NT2/D1 (cell line): ENCODE measurements at places on chromosomes 13 and 19.

GRCh38 chr13:85806553-85807175, 7.4 kb upstream of the SLITRK6 start:
- peak; percentile 27 for DNase-seq

- no peak for DNase-seq
Measured at GRCh38 chr13:77584106-77584505, 48.6 kb downstream of the SCEL start.

DNA sequence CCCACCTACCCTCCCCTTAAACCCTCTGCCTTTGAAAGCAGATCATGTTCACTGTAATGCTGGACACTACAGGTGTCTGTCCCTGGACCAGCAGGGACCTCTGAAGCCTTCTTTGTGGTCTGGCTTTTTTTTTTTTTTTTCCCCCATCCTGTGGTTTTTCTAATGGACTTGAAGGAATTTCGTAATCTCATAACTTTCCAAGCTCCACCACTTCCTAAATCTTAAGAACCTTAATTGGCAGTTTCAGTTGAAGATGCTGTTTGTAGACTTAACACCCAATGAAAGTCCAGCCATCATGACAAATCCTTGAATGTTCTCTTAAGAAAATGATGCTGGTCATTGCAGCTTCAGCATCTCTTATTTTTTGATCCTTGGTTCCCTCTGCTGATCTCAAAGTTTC, 45.0 kb upstream of the LRCH1 start:
- DNase-seq: no peak

DNA sequence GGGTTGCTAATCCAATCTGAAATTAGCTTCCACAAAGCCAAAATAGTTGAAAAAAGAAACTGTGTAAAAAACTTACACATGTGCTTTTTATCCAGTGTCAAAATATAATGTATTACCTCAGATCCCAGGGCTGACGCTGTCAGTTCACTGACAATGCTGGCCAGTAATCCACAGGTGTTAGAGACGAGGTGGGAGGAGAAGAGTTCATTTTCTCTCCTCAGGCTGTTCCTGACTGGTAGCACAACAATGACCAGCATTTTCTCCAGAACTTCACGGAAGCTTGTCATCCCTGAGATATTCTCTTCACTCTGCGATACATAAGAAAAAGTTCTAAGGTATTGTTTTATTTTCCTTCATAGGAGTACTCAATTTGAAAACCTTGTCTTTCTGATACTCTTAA, 146.9 kb downstream of the MYCBP2 start:
- DNase-seq: no peak

DNA sequence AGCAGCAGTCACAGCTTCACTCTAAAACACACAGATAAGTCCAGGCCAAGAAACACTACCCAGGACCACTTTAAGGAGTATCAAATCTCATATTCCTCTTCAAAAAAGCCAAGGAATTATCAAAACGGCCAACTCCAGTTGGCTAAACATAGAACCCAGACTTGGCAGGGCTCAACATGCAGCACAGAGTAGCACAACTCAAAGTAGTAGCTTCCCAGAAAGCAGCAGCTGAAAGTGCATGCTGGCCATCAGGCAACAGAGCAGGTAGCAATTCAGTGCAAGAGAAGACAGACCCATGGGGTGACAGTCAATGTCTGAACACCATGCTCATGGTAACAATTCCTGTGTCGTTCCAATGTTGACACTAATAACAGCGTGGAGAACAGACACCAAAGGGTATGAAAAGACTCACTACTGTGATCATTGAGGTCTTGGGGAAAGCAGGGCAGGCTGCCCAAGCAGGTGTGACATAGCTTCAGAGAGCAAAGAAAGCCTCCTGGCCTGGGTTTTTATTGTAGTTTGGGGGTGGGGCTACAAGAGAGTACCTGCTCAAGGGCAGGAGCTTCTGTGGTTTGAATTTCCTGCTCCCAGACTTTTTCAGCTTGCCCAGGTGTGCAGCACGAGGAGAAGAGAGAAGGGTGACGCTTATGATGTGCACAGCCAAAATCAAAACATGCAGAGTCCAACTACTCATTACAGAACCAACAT, 6.2 kb downstream of the ZNF709 start:
- no peak for DNase-seq

DNA sequence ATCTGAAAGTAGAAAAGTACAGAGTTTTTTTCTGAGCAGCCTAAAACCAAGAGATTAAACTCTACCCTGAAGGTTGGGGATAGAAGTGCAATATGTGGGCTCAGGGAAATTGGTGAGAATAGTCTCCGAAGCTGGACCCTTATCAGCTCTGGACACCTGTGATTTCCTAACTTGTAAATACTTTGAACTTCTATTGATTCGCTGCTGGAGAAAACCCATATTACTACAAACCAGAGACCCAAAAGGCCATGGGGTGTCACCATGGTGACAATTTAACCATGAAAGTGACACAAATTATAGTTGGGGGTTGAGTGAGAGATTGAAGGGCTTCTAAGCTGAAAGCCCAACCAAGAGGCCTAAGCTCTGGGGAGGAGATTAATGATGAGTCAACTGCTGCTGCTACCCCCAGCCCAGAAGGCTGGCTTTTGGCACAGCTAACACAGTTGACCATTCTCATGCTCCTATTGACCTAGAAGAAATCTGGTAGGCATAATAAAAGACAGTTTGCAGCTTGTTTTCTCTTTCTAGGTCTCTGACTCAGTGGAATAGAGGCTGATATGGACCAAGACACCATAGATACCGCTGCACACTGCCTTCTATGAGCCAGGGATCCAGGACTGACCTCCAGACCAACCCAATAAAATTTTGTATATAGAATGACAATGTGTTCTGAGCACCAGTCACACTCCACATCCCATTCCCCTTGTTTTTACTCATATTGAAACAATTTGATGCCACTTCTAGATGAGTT, 131.9 kb upstream of the FNDC3A start:
- DNase-seq: no peak

DNA sequence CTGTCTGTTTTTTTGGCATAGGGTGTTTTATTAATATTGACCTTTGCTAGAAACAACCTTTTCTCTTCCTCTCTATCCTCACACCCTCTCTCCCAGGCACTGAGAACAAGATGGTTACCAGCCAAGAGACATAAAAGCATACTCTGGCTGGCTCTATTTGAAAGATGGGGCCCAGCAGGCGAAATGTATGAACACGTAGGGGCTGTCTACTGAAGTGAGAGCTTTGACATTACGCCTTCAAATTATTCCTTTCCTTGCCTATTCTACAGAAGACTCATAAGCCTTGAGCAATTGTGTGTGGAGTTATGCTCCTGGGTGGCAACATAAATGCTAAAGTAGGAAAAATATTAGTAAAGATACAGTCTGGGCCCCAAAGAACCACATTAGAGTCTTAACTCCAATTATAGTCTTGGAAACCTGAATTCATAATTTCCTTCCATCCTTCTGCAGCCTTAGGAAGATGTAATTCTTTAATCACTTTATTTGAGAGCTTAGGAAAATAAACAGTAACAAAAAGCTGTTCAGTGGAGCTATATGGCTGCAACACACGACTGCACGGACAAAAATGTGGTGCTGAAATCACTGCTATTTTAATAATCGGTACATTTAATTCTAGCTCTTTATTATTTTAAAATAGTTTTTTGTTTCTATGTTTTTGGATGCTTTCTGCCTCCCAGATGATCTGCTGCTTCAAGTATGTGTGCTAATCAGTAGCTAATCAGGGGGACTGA, 122.3 kb upstream of the RNF113B start:
- no peak for DNase-seq

- no peak for DNase-seq
Measured at GRCh38 chr13:61255040-61255796, 160.4 kb downstream of the PCDH20 start.

- no peak for DNase-seq
Measured at GRCh38 chr19:4914736-4915501, 5.6 kb downstream of the UHRF1 start.

GRCh38 chr19:2529473-2529918, 53.6 kb downstream of the GADD45B start:
- DNase-seq: no peak

DNA sequence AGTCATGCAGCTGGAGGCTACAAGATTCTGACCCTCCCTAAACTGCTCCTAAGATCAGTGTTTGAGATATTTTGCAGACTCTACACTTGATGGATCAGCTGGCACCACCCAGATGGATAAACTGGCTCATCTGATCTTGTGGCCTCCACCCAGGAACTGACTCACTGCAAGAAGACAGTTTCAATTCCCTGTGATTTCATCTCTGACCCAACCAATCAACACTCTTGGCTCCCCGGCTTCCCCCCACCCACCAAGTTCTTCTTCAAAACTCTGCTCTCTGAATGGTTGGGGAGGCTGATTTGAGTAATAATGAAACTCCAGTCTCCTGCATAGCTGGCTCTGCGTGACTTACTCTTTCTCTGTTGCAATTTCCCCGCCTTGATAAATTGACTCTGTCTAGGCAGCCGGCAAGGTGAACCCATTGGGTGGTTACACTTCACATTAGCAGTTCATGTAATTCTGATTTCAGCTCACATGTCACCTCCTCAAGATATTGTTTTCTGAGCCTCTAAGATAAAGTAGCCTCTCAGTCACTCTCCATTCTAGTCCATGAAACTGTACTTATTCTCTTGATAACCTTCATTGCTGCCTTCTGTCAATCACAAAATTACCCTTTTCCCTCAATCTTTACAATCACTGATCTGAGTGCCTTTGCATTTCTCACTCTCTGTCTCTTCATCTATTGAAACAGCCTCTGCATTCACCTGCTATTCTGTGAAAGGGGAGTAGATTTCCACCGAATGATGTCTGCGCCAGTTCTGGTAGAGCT, 9.9 kb upstream of the FPR3 start:
- DNase-seq: no peak

DNA sequence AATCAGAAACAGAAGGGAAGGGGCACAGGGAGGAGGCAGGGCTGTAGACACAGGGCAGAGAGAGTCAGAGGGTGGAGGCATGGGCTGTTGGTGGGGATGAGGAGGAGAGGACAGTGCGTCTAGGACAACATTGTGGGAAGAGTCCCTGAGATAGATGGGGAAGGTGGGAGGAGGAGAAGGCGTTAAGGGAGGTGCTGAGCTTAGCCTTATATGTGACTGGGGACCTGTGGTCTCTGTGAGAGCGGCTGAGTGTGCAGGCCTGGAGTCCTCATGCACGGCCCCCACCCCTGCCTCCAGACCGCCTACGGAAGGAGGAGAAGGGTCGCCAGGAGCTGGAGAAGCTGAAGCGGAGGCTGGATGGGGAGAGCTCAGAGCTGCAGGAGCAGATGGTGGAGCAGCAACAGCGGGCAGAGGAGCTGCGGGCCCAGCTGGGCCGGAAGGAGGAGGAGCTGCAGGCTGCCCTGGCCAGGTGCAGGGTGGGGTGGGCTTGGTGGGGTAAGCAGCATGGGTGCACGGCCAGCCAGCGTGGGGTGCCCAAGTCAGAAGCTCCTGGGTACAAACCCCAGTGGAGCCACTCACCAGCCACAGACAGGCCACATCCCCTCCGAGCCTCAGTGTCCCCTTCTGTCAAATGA, 56.8 kb downstream of the KCNC3 start:
- DNase-seq: no peak

GRCh38 chr13:112161521-112162301, 94.8 kb downstream of the SOX1 start:
- DNase-seq: peak; percentile 77

GRCh38 chr19:11422163-11423065, 3.3 kb upstream of the RGL3 start:
- peak; percentile 64 for DNase-seq

- DNase-seq: no peak
Measured at GRCh38 chr13:109033090-109033489, 403.7 kb downstream of the MYO16 start.

DNA sequence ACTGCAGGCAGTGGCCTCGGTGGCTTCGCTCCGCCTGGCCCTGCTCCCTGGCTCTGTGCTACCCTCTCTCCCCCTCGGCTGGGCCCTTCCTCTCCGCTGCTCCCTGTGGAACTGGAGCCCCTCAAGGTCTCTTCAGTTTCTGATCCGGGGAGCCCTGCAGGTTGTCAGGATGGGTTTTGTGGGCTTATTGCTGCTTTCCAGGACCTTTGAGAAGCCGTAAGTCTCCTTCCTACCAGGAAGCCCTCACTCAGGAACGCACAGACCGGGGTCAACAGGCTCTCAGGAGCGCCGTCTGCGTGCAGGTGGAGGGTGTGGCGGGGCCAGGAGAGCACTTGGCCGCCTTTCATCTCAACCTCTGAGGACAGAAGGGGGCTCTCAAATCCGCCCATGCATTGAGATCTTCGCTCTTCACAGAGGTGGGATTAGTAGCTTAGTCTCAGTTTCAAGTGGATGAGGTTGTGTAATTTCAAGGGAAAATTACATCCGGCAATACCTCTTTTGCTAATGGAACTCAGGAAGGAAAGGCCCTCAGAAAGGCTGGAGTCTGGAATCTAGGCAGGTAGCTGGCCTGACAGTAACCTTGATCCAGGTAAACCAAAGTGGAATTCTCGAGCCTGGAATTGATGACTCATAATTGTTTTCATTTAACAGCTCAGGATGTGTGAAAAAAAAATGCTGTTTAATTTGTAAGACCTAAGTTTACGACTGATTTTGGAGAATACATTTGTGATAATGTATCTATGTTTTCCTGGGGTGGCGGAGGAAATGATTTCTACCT, 102.0 kb downstream of the ATP11A start:
- DNase-seq: no peak

- no peak for DNase-seq
Measured at GRCh38 chr19:53801257-53801656, 22.9 kb downstream of the NLRP12 start.

DNA sequence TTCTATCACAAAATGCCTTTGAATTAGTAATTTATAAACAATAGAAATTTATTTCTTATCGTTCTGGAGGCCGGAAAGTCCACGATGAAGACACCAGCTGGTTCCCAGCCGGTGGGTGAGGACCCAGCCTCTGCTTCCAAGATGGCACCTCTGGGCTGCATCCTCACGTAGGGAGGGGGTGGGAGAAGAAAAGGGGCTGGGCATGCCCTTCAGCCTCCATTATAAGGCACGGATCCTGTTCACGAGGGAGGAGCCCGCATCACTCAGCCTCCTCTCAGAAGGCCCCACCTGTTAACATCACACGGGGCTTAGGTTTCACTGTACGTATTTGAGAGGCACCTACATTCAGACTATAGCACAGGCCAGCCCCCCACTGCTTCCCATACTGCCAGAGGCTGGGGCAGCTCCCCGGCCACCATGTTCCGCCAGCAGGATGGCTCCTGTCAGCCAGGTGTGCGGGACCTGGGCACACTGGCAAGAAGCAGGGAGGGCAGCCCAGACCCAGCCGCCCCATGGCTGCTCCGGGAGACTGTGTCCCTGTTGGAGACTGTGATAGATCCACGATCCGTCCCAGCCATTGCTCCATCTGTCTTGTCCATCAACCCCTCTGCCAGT, 131.6 kb downstream of the SOX1 start:
- DNase-seq: no peak

GRCh38 chr13:98496479-98496791, 80.5 kb downstream of the STK24 start:
- no peak for DNase-seq

DNA sequence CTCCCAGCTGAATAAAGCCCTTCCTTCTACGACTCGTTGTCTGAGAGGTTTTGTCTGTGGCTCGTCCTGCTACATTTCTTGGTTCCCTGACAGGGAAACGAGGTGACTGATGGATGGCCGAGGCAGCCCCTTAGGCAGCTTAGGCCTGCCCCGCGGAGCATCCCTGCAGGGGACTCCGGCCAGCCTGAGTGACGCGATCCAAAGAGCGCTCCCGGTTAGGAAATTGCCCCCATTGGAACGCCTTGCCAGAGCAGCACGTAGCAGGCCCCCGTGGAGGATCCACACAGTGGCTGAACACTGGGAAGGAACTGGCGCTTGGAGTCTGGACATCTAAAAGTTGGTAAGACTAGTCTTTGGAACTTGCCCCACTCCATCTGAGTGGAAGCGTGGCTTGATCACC, 296.8 kb upstream of the SGCG start:
- no peak for DNase-seq
